Stimulated activated CD8-positive, alpha-beta memory T cell treated with anti-CD3 and anti-CD28 coated beads, Interleukin-7, amount 100 ng/mL, for 1 hour (primary cell): ENCODE measurements at places on chromosomes 12 and 14.

GRCh38 chr12:91307957-91308670, 125.5 kb upstream of the DCN start:
- DNase-seq: no peak

DNA sequence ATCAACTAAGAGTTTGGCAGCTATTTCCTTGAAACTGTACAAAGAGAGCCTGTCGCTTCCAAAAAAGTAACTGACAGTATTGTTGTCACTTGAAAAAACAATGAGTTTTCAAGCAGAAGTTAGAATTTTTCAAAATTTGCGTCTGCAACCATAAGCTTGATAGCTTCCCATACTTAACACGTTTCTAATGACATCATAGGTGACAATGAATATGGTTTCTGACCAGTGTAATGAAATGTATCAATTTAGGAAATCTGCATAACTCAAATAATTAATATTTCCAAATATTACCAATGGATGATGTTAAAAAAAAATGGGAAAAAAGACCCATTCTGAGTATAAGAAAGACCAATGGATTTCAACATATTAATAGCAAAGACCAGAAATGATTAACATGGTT, 165.4 kb upstream of the CRY1 start:
- DNase-seq: no peak

DNA sequence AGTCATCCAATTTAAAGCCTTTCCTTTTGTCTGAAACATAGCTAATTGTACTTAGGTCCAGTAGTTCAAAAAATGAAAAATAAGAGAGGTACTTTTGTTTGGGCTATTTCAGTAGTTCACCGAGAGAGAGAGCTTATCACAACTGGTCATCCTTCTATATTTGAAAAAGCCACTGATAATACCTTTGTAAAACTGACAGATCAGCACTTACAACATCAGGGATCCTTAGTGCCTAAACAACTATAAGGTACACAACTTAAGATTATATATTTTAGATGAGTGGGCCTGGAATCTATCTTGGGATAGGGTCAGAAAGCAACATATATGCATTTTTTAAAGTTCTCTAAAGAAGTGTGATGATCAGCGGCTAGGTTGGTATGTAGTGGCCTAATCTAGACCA, 97.9 kb downstream of the SOX5 start:
- no peak for DNase-seq

- no peak for DNase-seq
Observed at GRCh38 chr12:46089414-46090162, 99.2 kb upstream of the SCAF11 start.

DNA sequence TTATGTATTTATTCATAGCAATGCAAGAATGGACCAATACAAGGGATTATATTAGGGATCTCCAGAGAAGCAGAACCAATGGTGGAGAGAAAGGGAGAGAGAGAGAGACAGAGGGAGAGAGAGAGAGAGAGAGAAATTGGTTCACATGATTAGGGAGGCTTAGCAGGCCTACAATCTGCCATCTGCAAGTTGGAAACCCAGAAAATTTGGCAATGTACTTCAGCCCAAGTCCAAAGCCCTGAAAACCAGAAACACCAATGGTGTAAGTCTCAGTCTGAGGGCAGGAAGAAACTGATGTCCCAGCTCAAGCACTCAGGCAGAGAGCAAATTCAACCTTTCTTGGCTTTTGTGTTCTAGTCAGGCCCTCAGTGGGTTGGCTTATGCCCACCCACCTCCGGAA, 48.7 kb upstream of the CMKLR1 start:
- DNase-seq: no peak

GRCh38 chr12:46788072-46788887, 37.5 kb downstream of the SLC38A4 start:
- no peak for DNase-seq

DNA sequence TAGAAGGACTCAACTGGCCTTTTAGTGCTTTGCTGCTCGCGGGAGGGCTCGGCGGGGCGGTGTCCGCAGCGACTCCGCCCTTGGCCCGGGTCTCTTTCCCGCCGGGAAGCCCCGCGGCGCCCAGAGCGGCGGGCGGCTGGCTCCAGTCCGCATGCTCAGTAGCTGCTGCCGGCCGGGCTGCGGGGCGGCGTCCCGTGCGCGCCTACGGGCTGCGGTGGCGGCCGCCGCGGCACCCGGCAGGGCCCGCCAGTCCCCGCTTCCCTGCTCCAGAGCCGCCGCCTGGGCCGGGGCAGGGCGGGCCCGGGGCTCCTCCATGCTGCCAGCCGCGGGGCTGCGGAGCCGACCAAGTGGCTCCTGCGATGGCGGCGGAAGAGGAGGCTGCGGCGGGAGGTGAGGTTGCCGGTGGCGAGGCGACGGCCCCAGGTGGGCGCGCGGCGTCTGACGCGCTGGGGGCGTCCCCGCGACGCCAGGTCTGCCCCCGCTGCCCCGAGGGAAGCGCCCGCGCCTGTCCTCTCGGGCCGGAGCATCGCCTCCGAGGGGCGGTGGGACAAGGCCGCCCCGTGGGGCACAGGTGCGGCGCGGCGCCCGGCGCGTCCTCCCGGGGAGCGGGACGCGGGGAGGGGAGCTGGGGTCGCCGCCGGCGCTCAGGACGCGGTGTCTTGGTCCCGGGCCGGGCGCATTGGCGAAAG, at the start of gene BMAL2:
Gene BMAL2, plus strand, starts transcription at position 123 of the 689 bp plus-strand sequence. Its CDS starts 237 bp downstream, at position 360.
- DNase-seq: no peak

GRCh38 chr14:45114327-45114726, 20.0 kb downstream of the FKBP3 start:
- DNase-seq: no peak

DNA sequence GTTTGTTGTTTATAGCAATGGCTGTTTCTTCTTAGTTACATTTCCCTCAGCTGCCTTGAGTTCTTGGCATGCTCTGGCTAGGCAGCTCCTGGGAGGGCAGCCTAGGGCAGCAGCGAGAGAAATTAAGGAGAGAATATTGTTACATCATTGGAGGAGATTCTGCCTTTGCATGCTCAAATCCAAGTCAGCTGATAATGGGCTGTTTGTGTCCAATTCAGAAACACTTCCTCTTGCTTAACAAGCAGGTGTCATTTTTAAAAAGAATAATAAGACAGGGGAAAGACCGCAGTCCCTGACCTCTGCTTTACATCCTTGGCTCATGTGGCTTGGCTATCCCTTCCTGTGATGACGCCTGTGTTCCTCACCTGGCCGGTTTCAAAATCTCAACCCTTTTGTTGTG, 76.9 kb downstream of the ESR2 start:
- DNase-seq: no peak

DNA sequence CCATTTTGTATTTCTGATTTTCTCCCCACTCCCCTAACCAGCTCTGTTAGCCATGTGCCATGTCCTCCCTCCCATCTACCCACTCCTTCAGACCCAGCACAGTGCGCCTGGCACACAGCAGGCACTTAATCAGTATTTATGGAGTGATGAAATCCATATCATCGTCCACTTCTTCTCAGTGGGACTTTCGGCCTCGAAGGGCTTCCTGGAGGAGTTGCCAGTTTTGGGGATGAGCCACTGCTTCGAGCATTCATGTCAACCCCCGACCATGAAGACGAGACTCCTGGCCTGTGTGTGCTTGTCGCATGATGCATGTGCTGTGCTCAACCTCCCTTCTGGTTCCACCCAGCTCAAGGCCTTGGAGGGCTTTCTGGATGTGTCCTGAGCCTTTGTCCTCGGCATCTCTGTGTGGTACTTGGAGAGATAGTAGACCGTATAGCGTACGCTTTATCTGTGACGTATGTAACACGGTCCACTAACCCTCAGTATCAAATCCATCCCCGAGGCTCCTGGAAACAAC, 119.5 kb upstream of the RTL1 start:
- DNase-seq: no peak

GRCh38 chr12:80170915-80171314, 71.6 kb downstream of the OTOGL start:
- no peak for DNase-seq

DNA sequence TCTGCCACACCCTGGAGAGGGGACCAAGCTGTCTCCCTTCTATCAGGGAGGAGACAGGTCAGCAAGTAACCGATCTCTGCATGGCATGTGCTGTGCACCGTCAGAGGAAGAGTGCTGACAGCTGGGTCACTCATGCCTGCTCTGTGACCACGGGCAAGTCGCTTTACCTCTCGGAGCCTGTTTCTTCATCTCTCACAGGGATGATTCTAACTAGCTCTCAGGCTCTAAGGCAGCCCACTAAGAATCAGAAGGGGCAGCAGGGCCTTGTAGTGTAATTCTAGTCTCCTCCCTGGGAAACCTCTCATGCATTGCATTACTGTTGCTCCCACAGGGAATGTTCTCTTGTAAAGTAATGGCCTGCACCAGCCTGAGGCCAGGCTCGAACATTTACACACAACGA, 11.9 kb downstream of the CD9 start:
- DNase-seq: no peak

DNA sequence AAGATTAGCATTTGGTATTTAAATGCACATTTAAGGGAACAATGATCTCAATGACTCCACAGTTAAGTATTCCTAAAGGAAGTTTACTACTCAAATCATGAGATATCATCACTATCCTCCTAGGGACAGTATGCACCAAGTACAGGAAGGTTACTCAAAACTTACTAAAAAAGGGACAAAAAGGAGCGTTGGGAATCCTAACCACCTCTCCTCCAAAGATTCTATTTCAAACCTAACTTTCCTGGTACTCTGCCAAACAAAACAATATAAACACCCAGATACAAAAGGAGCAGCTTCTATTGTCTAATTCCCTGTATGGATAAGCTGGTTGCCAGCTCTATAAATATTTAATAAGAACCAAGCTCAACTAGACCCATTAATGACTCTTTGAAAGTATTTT, 377.7 kb downstream of the NUAK1 start:
- DNase-seq: no peak

GRCh38 chr14:38090506-38090905, 117.2 kb upstream of the SSTR1 start:
- no peak for DNase-seq

DNA sequence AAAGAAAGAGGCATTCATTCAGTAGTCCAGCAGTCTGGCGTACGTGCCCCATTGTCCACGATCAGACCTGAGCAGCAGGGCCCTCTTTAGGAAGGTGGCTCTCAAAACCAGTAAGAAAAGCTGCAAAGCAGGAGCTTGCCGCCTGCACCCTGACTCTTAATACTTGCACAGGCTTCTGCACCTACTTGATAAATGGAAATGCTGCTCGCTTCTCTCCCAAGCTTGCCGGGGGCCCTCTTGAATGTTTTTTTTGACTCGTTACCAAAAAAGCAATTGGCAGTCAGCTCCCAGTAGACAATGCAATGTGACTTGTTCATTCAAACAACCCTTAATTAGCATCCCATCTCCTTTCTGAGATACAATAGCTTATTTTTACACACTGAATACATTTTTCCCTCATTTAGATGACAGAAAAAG, 27.2 kb upstream of the PTPRB start:
- no peak for DNase-seq

- DNase-seq: no peak
Observed at GRCh38 chr12:67540920-67541624, 107.5 kb upstream of the DYRK2 start.

- DNase-seq: no peak
Observed at GRCh38 chr12:47736877-47737676, 11.8 kb upstream of the ENDOU start.

DNA sequence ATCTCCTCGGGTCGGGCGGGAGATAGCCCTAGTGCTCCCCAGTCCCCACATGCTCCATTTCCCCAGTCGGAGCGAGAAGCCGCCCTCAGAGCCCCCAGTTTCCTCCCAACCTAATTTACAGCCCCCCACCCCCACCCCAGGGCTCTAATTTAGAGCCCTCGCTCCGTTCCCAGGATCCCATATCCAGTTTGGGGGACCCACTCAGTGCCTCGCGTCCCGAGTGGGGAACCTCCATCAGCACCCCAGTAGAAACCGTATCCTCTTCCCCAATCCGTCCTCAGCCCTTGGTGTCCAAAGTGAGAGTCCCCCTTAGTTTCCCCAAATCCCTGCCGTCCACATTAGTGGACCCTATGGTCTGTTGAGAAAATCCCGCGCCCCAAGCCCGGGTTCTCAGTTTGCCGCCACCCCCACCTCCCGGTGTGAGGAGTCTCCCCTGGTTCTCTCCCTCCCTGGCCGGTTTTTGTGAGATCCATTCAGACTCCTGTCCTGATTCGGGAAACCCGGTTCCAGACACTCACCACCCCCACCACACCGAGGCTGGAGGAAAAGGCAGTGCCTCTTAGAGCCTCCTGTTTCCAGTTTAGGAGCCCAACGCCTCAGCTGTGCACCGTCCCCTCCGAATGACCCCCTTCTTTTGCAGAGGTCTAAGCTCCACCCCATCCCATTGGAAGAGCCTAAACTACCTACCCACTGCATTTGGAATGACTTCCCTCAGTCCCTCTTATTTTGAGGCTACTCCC, 809 bp upstream of the MSI1 start:
- DNase-seq: no peak

DNA sequence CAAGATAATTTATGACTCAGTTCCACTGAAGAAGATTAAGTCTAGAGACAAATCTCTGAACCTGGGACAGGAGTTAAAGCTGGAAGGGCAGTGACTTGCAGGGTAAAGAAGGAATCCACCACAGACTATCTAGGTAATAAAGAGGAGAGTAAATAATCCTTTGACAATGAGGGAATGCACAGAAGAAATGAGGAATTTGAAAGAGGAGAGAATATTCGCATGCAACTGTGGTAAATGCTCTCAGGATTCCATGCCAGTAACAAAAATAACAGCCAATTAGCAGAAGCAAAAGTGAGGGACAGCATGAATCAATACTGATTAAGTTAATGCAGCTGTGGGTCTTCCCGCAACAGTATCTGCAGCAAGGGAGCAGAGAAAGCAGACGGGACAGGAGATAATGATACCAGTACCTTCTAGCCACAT, 77.0 kb downstream of the KITLG start:
- DNase-seq: no peak

GRCh38 chr12:80001562-80001961, 66.7 kb upstream of the PPP1R12A start:
- no peak for DNase-seq

- no peak for DNase-seq
Observed at GRCh38 chr12:124538194-124539082, 29.0 kb downstream of the NCOR2 start.

DNA sequence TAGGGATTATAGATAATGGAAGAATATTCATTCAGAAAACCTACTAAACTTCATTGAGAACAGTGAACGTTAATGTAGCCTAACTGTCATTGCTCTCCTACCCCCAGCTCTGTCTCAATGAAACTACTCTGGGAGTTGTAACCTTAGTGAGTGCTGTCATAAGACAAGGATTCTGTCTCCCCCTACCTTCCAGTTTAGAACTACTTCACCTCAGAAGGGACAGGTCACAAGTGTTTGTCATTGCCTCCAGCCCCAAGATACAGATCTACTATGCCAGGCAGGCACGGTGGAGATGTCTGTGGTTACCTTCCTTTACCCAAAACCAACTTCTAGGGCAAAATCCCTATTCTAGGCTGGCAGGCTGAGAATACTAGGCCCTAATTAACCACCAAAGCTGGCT, 833.1 kb upstream of the SEL1L start:
- no peak for DNase-seq
